DMS79 treated with DMSO at 0.1 percent for 48 hours (cell line): ENCODE measurements at places on chromosomes 11 and 22.

DNA sequence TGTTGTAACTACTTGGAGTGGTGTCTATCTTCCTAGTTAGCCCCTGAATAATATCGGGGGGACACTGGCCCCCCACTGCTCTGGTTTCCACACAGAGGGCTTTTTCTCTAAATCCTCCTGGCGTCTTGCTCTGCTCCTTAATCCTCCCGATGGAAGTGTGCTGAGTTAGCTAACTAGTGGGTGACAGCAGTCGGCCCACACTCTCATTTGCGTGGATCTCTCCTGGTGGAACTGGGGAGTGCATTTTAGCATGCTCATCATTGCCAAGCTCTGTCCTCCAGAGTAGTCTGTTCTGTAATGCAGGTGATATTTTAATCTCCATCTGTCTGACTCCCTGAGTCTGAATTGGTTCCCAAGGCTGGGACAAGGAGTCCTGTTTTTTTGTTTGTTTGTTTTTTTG lies 46.1 kb upstream of the RASSF10 start:
- DNase-seq: no peak

DNA sequence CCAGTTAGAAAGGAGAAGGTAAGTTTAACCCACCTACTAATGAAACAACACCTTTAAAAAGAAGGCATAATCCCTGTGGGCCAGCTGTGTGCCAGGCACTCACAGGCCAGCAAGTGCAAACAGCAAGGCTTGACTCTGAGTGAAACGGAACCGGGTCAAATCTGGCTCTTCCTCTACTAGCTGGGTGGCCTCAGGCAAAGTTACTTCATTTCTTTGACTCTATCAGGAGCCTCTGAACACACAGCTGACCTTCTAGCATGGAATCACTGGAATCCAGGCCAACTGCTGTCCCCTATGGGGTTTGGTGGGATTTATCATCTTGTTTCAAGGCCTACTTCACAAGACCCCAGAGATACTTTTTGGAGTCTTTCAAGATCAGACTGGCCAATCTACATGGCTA lies 3.3 kb downstream of the RAB38 start:
- no peak for DNase-seq

GRCh38 chr11:106625566-106625965 lies 392.7 kb downstream of the GUCY1A2 start:
- DNase-seq: no peak

DNA sequence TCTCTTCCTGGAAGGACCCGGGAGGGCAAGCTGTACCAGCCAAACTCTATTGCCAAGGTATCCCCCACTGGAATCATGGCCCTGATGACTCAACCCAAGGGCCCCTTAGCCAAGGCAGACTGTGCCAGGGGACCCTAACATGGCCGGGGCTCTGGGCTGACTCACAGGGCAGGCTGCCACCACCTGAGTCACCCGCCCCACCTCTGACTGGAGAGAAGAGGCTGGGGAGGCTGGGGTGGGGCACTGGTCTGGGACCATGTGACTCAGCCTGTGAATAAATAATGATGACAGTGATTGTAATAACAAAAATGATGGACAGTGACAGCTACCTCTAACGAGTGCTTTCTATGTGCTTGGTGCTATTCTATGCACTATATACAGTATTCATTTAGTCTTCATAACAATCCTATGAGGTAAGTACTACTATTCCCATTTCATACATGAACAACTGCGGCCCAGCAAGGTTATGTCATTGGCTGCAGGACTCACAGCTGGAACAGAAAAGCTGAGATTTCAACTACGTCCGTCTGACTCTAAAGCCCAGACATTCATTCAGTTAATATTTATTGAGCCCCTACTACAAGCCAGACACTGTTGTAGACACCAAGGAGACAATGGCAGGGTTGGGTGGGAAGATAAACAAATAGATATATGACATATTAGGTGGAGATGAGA lies 84.2 kb downstream of the FBXO7 start:
- DNase-seq: no peak

DNA sequence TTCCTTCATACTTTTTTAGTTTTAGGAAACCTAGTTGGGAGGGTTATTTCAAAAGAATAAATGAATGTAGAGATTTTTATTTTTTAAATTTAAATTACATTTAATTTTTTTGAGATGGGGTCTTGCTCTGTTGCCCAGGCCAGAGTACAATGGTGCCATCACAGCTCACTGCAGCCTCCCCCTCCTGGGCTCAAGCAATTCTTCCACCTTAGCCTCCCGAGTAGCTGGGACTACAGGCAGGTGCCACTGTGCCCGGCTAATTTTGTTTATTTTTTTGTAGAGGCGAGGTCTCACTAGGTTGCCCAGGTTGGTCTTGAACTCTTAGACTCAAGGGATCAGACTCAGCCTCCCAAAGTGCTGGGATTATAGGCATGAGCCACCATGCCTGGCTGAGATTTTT lies 32.6 kb downstream of the ZNRF3 start:
- DNase-seq: no peak

- peak; percentile 57 for DNase-seq
Measured at GRCh38 chr22:37425800-37426705, 1.2 kb downstream of the ELFN2 start.

DNA sequence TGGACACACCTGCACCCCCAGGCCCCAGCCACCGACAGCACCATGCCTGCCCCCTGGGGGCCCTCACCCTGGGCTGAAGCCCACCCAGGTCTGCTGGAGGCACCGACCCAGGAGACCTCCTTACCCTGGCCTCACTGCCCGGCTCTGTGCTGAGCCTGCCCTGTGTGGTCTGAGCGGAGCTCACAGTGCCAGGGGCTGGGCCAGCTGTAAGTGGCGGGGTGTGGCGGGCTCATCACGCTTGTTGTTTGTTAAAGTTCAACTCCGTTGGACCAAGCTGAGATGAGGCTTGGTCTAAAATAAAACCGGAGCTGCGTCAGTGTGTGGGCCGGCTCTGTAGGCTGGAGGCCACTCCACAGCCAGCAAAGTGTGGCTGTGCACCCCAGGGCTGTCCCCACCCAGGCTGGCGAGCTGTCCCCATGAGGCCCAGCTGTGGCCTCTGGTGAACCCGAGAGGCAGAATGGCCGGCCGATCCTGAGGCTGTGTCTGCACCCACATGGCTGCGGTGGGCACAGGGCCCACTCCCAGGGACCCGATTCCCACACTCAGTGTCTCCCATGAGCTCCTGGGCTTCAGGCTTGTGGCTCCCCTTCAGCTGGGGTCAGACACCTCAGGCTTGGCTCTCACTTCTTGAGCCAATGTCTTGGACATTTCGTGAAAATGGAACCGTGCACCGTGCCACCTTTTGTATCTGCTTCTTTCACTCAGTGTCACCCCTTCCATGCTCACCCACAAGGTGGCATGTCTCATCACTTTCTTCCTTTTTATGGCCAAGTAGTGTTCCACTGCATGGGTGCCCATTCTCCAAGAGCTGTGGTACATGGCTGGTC lies 137.9 kb downstream of the CTTN start:
- no peak for DNase-seq

- no peak for DNase-seq
Measured at GRCh38 chr11:79264284-79264683, 176.5 kb downstream of the TENM4 start.

DNA sequence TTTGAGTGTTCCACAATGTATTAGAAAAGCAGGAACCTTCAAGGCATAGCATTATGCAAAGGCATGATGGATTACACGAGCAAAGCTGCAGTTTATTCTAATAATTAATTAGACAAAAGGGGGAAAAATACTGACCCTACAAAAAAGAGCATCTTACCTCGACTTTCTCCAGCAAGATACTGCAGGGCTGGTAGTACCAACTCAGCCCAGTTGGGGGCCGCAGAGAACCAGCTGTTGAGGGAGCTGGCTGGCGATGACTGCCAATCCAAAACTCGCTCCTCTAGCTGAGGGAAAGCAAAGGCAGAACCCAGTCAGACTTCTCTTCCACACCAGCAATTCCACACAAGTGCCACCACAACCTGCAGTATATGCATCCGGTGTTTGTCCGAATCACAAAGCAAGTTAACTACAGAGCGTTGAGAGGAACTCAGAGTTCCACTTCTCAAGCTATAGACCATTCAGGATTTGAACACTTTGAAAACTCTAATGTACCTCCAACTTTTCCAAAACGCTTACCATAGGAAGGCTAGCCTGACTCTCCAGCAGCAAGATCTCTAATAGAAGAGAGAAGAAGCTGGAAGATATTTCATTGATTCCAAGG lies 13.7 kb downstream of the NFRKB start:
- no peak for DNase-seq

DNA sequence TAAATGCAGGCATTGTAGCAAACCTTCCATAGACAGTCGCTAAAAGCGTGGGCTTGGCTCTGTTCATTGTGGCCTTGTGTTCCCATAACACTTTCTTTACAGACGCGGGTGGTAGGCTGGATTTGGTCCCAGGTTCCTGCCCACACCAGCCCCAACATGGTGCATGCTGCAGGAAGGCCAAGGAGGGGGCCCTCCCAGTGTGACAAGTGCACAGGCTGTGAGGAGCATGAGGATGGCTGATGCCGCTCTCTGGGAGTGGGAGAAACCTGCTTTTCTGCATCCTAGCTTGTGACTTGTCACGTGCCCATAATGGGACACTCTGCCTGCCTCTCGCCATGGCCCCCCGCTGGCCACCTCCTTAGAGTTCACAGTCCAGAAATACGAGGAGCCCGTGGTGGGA lies 161.8 kb upstream of the B3GAT1 start:
- DNase-seq: no peak

- DNase-seq: no peak
Measured at GRCh38 chr11:66363805-66364535, 7.6 kb downstream of the SLC29A2 start.

DNA sequence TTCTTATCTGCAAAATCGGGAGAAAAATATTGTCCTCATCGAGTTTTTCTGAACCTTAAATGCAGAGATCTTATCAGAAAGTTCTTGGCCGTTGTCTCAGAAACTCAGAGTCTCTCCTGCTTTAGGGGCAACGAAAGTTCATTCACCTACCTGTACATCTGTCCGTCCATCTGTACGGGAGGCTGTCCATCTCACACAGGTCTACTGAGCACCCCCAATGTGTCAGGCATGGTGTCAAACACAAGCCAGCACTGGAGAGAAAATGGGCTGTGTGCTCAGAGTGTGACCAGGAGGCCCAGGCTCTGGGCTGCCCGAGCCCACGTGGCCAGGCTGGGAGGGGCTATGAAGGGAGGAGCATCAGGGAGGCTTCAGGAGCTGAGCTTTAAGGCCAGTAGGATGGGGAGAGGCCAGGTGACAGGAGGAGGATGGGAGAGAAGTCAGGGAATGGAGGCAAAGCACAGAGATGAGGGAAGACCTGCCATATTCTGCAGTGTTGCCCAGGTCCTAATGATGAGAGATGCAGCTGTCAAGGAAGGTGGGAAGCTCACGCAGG lies 62.4 kb upstream of the MYEOV start:
- DNase-seq: no peak

DNA sequence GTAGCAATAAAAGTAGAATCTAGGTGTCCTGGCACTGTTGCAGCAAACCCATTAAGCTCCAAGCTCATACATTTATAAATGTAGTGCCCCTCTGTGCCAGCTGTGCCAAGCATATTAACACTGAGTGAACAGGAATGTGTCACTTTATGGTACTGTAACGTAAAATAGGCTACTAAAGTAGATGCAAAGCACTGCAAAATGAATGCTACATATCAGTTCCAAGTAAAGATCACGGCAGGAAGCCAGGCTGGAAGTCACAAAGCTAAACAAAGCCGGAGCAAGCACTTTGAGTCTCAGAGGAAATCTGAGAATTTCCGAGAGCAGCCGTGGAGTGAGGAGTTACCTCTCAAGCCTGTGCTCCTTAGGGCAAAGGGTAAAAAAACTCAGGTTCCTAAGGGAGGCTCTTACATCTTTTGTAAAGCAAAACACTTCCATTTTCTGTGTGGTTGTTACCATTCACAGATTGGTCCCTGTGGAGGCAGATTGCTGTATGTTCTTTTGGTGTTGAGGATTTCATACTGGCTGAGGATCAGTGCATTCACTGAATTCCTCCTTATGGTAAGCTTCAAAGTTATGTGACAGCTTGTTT lies 85.7 kb downstream of the WNT11 start:
- peak; percentile 93 for DNase-seq

DNA sequence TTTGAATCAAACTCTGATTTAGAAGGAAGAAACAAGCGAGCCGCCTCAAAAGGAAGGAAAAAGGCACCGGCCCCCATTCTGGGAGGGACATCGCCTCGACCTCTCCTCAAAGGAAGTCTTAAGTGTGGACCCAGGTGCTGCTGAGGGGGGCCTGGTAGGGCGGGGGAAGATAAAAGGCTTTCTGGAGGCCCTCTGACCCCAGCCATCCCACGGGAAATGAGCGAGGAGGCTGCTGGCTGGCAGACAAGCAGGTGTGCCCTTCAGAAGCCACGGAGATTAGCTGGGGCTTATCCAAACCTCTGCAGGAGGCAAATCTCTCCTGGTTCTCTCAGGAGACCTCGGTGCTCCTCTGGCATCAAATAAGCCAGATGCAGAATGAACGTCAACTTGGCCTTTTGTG lies 171.4 kb upstream of the BLID start:
- DNase-seq: peak; percentile 61

- no peak for DNase-seq
Measured at GRCh38 chr11:60957188-60957587, 5.2 kb upstream of the SLC15A3 start.

DNA sequence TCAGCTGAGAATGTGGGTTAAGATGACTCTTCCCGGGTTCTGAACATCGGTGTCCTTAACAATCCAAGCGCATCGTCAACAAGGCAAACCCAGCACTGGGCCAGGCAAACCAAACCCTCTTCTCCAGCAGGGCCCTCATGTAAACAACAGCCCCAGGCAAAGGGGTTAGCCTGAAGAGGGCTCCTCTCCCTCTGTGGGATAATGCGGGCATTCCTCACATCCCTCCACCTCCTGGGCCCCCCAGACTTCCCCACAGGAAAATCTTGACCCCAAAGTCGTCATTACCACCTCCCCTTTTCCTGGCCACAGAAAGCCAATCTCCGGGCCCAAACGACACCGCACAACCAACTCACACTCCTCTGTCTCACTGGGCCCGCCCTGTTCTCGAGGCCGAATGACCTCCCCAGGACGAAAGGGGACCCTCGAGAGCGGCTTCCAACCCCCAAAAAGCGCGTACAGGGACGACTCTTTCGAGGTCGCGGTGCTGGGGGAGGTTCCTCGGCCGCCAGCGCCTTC lies 566 bp downstream of the DDB1 start:
- no peak for DNase-seq

- DNase-seq: no peak
Measured at GRCh38 chr11:135075740-135076139, 663.7 kb upstream of the B3GAT1 start.

GRCh38 chr11:101176381-101176780 lies 46.8 kb upstream of the PGR start:
- no peak for DNase-seq

- no peak for DNase-seq
Measured at GRCh38 chr11:126355926-126356897, 726 bp downstream of the ST3GAL4 start.

- peak; percentile 49 for DNase-seq
Measured at GRCh38 chr11:32081129-32081641, 9.7 kb upstream of the RCN1 start.

DNA sequence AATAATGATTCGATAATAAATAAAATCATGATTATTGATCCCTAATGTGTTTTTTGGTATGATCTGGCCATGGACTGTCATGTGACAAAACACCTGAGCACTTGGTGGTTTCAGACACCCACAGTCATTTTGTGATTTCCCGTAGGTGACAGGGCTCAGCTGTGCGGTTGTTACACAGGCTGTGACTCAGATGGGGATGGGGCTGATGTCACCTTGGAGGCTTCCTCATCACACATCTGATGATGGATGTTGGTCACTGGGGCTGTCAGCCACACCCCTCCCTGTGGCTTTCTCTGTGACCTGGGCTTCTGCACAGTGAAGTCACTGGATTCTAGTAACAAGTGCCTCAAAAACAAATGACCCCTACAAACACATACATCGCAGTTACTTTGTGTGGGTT lies 995.1 kb downstream of the BRD1 start:
- DNase-seq: no peak

GRCh38 chr11:117345039-117345438 lies 17.4 kb downstream of the CEP164 start:
- DNase-seq: no peak
